Mammary microvascular endothelial cell (primary cell): ENCODE measurements at places on chromosomes 4 and X. TPM values are rescaled to one million over a fixed set of nuclear protein-coding genes. Genes with fewer than 3 reads are reported as not detected.

EDA gene
- total RNA-seq, result 0.20 and 1.1 TPM in 2 replicates

RNF212 gene
- total RNA-seq, result 0.20 TPM in 1 of 2 replicates, not detected in the other

KLHL4 gene
- total RNA-seq, result 15.7 and 19.2 TPM in 2 replicates

DRD5 gene
- total RNA-seq, result not detected in 2 replicates

DCHS2 gene
- total RNA-seq, result not detected in 2 replicates
